Progenitor cell of endocrine pancreas (in vitro differentiated cells): ENCODE measurements at places on chromosomes 7 and 10.
A peak's percentile ranks its signal among the peaks of the same experiment; 100 is the strongest.

- no peak for DNase-seq
Observed at GRCh38 chr7:122719010-122719578, 16.4 kb upstream of the RNF148 start.

DNA sequence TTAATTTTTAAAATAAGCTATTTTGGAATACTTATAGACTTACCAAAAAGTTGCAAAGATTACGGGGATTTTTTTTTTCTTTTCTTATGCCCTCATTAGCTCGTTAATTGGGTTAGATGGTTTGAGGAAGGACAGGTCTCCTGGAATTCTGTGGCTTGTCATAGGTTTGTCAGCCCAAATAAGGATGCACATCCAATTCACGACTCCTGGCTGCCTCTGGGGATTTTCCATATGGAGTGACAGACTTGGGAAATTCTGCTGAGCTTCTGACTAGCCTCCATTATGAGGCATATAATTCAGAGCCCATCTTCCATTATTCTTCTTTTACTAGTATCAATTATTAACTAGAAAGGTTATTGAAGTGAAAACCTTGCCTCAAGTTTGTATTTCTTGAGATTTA is 102.1 kb downstream of the AUTS2 start:
- no peak for DNase-seq

DNA sequence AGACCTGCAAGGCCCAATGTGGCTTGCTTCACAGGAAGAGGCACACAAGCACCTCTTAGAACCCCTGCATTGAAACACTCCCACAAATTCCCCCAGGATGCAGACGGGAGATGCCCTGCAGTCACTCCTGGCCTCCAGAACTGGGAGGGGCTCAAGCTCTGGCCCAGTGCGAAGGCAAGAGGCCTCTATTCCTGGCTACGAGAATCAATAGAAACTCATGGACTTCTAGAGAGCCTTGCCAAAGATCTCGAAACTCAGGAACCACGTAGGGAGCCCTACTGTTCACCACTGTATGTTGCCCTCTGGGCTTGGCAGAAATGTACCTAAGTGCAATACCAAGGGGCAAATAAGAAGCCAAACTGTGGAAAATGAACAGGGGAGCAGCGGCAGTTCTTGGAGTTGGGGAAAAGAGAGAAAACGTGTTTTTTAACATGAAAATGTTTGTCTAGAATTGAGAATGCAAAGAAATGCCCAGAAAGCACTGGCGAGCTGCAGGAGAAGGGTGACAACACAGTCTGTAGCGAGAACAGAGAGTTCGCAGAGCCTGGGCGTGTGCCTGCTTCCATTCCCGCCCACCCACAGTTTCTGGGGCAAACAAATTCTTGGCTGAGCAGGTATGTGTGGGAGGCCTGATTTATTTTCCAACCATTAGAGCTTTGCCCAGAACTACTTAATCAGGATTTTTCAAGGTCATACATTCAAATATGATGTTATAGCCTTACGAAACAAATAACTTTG is 260.5 kb upstream of the KLF14 start:
- no peak for DNase-seq

DNA sequence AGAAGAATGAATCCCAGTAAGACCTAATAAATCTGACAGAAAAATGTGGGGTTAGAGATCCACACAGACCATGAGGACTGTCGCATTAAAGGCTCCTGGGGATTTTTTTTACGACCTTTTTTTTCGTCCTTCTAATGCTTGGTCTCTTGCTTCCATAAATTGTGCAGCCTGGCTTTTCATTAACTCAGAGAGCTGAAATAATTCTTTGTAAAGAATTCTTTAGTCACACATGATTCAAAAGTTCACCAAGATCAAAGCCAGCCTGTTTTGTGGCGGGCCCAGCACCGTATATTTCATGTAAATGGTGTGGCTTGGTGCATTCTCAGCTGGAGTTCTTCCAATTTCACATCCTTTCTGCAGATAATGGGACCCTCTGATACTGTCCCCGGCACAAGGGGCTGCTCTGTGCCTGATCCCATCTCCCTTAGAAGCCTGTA is 206.6 kb upstream of the BMPER start:
- DNase-seq = no peak

DNA sequence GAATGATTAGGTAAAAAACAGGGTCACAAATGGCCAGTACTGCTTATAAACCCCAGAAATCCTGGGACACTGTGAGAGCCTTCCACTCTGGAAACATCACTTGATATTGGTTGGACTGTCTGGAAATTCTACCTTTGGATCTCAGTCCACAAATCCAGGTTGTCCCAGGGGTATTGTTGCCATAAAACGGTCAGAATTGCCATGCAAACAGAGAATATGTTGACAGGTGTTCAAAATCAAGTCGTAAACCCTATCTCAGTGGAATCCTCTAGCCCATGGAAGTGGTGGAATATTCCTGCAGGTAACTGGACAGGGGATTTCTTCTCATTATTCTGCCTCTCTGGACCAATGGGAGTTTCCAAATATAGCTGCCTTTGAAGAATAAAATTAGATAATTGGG is 31.2 kb upstream of the KCTD7 start:
- no peak for DNase-seq

DNA sequence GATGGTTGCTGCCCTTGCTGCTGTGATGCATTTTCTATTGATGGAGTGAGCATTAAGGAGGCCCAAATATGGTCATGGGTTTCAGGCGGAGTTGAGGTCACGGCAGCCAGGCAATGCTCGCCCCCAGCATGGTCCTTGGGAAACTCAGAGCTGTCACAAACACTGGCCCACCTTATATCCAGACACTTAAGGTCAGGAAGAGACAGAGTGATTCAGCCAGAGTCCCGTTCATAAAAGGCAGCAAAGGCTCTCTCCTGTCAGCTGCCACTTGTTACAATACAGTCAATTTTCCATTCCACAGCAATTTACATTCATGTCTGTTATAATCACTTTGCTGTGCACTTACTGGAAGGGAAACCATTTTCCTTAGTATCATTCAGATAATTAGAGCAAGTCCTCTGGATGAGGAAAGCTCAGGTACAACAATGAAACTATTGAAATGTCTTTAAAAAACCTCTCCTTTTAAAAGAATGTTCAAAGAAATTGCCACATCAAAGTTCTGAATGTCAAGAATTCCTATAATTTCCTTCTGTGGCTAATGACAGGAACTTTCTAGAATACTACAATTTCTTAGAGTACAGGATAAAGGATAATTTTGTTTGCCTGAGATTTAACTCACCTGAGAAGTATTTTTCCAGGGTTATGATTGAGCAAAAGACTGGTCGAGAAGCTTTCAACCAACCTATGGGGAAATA is 14.8 kb upstream of the ANKRD1 start:
- no peak for DNase-seq

GRCh38 chr7:148151778-148152177 is 438.8 kb upstream of the C7orf33 start:
- DNase-seq = no peak

- no peak for DNase-seq
Observed at GRCh38 chr7:88075216-88075615, 141.2 kb downstream of the ADAM22 start.

GRCh38 chr7:54339073-54339472 is 203.1 kb upstream of the VSTM2A start:
- no peak for DNase-seq

DNA sequence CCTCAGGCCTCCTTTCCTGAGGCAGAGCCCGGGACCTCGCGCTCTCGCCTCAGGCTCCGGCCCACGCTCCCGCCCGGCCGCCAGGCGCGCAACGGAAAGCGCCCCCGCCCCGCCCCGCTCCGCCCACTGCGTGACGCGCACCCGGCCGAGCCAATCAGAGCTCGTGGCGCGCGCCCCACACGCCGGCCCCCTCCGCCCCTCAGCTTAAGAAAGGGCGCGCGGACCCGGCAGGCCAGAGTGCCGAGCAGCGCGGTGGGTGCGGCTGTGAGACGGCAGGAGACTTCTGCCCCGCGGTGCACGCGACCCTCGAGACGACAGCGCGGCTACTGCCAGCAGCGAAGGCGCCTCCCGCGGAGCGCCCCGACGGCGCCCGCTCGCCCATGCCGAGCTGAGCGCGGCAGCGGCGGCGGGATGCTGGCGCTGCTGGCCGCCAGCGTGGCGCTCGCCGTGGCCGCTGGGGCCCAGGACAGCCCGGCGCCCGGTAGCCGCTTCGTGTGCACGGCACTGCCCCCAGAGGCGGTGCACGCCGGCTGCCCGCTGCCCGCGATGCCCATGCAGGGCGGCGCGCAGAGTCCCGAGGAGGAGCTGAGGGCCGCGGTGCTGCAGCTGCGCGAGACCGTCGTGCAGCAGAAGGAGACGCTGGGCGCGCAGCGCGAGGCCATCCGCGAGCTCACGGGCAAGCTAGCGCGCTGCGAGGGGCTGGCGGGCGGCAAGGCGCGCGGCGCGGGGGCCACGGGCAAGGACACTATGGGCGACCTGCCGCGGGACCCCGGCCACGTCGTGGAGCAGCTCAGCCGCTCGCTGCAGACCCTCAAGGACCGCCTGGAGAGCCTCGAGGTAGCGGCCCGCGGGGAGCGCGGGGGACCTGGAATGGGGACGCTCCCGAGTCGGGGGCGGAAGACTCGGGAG is at the start of gene NPTX2:
TSS of gene NPTX2 (plus strand) at position 235 of the 909 bp plus-strand sequence. CDS start at position 412, 177 bp downstream.
- DNase-seq = peak; percentile 41
